RWPE2 (cell line): ENCODE measurements at places on chromosomes 6 and 20.

- no peak overlapping the region for H3K4me3 ChIP-seq
- H3K36me3 ChIP-seq: no peaks in the 10 kb centered on the region
- H3K4me1 ChIP-seq: no peaks in the 10 kb centered on the region
- no peak for DNase-seq
- H3K27me3 ChIP-seq: peaks cover 18% of the 10 kb centered on the region
Observed at GRCh38 chr6:25835442-25836283, 3.8 kb upstream of the SLC17A1 start.

DNA sequence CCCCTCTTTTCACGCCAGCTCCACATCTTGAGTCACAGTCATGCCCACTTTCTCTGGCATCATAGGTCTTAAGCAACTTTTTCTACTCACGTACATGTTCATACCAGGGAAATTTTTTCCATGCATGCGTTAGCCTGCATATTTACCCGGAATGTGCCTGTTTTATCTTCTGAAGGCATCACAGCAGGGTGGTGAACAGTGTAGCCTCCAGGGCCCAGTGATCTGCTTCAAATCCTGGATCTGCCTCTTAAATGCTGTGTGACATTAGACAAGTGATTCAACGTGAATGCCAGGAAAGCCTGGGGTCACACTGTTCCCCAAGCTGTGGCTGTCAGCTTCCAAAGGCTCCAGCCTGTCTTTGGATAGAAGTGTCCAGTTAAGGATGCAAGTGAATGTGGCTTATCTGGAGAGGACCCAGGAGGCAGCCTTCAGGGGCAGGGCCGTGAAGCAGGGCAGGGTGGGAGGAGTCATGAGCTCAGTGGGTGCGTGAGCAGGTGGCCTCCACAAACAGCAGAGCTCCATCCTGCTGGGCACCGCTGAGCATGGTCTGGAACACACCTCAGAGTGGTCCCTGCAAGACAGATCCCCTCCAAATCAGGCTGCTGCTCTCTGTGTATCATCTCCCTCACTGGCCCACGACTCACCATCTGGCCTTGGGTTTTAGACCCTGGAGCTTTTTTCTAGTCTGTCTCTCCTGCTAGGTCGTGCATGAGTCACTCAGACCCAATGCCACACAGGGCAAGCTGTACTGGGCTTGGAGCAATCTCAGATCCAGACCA, 30.4 kb upstream of the CD93 start:
- H3K36me3 ChIP-seq: no peaks in the 10 kb centered on the region
- H3K27me3 ChIP-seq: no peaks in the 10 kb centered on the region
- H3K27ac ChIP-seq: no peak overlapping the region
- no peak for DNase-seq
- H3K4me1 ChIP-seq: no peaks in the 10 kb centered on the region

- no peak overlapping the region for H3K4me3 ChIP-seq
- peaks cover 7% of the 10 kb centered on the region for H3K4me1 ChIP-seq
- H3K27ac ChIP-seq: no peak overlapping the region
- no peak for DNase-seq
- H3K36me3 ChIP-seq: no peaks in the 10 kb centered on the region
- H3K27me3 ChIP-seq: no peaks in the 10 kb centered on the region
Observed at GRCh38 chr6:144159742-144160141, 9.4 kb downstream of the STX11 start.

GRCh38 chr6:138107078-138107751, at the start of gene PERP:
PERP (minus strand) TSS chr6:138107419; CDS start chr6:138107340, 79 bp downstream.
- H3K4me1 ChIP-seq: peaks cover 35% of the 10 kb centered on the region
- peaks cover 38% of the 10 kb centered on the region for H3K36me3 ChIP-seq
- no peaks in the 10 kb centered on the region for H3K27me3 ChIP-seq
- peak; percentile 85 for DNase-seq
- H3K4me3 ChIP-seq: peak within 1 kb of the TSS; percentile 84
